ENCODE measurements at places on chromosomes 11 and 22.

GRCh38 chr22:25494774-25495173 is 69.7 kb upstream of the GRK3 start:
- H3K4me3 ChIP-seq = no peak overlapping the region
- no peak for DNase-seq
- no peak overlapping the region for H3K27ac ChIP-seq
- H3K36me3 ChIP-seq = no peaks in the 10 kb centered on the region

- H3K27me3 ChIP-seq = peaks cover 13% of the 10 kb centered on the region
- no peak overlapping the region for H3K27ac ChIP-seq
- DNase-seq = no peak
Measured at GRCh38 chr11:84780689-84781293, 846.4 kb downstream of the DLG2 start.

DNA sequence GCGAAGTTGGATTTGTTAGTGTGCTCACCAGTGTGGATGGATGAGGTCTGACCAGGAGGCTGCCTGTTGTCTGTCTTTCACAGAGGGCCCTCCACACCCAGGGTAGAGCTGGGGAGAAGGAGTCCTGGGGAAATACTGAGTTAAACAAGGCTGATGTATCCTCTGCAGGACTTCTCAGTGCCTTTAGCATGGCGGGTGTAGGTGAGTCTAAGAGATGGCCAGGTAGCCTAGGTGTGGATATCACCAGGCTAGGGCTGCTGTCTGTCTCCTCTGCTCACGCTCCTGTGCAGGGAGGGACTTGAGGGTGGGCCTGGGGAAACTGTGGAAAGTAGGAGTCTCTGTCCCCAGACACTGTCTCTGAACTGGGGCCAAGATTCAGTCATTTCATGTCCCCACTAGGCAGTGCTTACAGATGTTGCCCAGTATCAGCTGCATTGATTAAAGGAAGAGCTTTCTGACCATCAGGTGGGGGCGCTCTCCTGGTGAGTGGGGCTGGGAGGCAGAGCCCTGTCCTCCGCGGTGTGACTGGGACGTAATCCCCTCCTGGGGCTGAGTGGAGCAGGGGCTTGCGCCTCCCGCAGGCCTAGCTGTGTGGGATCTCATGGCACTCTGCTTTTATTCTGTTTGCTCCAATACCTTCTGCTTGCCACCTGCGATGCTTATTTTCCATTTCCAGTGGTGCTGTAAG is 35.5 kb upstream of the CCDC188 start:
- no peak for DNase-seq
- no peak overlapping the region for H3K4me3 ChIP-seq
- H3K4me1 ChIP-seq = no peaks in the 10 kb centered on the region

DNA sequence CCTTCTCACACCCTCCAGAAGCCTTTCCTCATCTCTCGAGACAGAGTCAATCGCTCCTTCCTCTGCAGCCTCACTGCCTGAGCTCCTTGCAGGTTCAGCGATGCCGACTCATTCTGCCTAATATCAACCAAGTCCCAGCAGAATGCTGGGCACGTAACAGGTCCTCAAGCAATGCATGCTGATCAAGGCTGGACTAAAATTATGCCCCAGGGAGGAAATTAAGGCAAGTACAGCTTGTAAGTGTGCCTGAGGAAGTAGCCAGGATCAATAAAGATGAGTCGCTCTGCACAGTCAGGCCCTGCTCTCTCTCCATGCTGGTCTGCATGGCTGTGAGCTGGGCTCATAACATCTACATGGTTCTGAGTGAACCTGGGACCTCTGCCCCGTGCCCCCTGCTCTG is 25.6 kb upstream of the NRIP3 start:
- no peak overlapping the region for H3K27ac ChIP-seq
- H3K36me3 ChIP-seq = no peaks in the 10 kb centered on the region
- H3K4me1 ChIP-seq = no peaks in the 10 kb centered on the region
- H3K27me3 ChIP-seq = peaks cover 47% of the 10 kb centered on the region
- no peak for DNase-seq

DNA sequence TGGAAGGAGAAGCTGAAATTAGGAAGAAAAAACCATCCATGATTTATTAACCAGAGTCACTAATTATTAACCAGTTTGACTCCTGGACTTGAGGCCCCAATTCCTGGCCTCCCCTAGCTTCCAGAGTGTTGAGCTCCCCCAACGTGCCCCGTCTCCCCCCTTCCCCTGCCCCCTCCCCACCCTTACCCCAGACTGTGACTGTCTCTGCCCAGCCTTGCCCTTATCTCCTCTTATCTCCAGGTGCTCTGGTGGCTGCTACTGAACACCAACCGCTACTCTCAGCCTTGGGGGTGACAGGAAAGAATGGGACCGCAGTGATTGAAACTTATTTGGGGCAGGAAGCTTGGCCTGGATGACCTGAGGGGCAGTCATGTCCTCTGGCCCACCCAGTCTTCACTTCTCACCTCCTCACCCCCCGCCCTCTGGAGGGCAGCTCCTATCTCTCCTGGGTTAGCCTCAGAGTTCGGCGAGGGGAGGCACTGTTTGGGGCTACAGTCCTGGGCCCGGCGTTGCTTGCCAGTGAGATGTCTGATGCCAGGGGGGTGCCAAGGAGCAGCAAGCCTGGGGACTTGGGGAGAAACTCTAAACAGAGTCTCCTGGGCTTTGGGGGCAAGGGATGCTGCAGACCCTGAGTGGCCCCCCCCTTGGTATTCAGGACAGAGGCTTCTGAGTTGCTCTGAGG is 15.5 kb downstream of the NECTIN1 start:
- peaks cover 17% of the 10 kb centered on the region for H3K4me1 ChIP-seq
- H3K27me3 ChIP-seq = no peaks in the 10 kb centered on the region
- no peak overlapping the region for H3K27ac ChIP-seq
- no peak overlapping the region for H3K4me3 ChIP-seq
- DNase-seq = no peak

GRCh38 chr22:43017525-43018460 is 2.8 kb upstream of the PACSIN2 start:
- no peak for DNase-seq
- H3K4me1 ChIP-seq = peaks cover 28% of the 10 kb centered on the region
- H3K27me3 ChIP-seq = no peaks in the 10 kb centered on the region
- H3K4me3 ChIP-seq = no peak overlapping the region
- H3K36me3 ChIP-seq = peaks cover 39% of the 10 kb centered on the region
- H3K27ac ChIP-seq = peak overlapping the region; percentile 29

DNA sequence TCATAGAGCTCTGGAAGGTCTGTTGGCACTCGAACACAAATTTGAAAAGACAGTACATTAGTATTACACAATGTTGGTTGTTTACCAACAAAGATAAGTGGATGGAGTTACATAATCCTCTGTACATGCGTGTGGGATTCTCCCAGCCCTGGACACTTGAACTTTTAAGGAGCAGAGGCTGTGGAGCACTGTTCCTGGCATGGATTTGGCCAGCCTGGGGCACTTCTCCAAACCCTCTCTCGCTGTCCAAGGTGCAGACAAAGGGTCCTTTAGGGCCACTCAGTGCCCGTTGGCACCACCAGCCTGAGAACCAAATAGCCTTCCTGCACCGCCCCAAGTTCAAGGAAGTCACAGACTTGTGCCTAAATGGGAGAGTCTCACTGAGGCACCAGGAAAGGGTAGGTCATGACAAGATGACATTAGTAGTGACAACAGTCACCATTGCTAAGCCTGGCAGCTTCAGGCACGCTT is 1.6 kb upstream of the ANO1 start:
- no peak overlapping the region for H3K27ac ChIP-seq
- H3K36me3 ChIP-seq = no peaks in the 10 kb centered on the region
- DNase-seq = no peak

DNA sequence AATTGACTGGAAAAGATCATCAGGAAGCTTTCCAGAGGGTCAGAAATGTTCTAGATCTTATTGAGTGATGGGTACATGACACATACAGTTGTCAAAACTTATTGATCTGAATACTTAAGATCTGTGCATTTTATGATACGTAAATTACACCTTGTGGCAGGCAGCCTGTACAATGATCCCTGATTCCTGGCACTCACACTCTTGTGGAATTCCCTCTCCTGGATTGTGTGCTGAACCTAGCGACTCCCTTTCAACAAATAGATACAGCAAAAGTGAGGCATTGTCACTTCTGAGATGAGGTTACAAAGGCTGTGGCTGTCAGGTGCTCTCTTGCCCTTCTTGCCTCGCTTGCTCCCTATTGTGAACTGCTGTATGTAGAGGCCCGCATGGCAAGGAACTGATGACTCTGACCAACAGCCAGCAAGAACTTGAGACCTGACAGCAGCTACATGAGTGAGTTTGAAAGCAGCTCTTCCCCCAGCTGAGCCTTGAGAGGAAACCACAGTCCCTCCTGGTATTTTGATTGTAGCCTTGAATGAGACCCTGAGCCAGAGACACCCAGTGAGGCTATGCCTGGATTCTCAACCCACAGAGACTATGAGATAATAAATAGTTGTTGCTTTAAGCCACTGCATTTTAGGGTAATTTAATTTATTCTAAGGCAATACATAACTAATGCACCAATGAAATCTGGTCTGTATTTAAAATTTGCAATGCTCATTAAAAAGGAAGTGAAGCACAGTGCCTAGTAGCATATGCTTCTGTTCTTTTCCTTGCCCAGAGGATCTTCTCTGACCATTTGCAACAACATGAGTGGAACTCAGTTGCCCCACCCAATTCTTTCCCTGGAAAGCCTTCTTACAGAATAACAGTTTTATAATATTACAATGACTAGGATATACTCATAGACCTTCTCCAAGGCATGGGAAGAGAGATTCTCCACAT is 60.5 kb upstream of the IZUMO1R start:
- no peak for DNase-seq
- H3K27ac ChIP-seq = no peak overlapping the region
- H3K4me1 ChIP-seq = no peaks in the 10 kb centered on the region
- H3K36me3 ChIP-seq = no peaks in the 10 kb centered on the region
- no peak overlapping the region for H3K4me3 ChIP-seq

DNA sequence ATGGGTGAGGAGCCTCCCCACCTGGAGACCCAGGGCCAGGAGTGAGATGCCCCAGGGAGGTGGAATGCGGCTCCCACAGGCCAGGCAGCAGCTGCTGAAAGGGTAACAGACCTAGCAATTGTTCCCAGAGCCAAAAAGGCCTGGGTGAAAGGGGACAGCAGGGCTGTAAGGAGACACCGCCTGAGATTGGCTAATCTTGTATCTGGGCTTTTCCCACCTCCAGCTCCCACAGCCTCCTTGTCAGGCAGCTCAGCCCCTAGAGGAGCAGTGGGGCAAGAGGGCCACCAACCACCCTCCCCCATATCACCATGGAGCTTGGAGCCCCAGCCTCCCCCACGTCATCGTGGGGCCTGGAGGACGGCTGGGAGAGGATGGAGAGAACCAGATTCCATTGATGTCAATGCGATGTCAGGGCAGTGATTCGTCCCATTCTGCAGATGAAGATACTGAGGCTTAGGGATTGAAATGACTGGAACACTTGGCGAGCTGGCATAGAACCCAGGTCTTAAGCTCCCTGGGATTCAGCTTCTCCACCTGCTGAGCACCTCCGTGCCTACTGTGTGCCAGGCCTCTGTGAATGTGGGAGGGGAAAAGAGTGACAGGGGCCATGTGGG is 2.9 kb upstream of the MGAT3 start:
- peak; percentile 17 for DNase-seq
- H3K4me3 ChIP-seq = no peak overlapping the region
- no peaks in the 10 kb centered on the region for H3K36me3 ChIP-seq
- H3K4me1 ChIP-seq = peaks cover 31% of the 10 kb centered on the region

DNA sequence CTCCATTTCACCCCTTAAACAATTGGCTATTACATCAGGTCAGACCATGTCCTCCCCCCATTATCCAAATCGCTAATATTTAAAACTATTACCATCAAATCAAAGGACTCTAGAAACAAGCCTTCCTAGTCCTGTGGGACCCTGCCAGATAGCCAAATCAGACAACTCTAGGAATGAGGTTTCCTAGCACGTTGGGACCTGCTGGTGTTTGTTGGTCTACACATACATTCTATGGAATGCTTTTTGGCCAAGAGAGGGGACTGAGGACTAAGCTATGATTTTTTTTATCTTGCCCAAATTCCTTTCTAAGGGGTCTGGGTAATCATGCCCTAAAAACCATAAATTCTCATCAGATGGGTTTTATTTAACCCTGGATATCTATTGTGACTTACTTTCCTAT is 14.1 kb upstream of the SELENOH start:
- DNase-seq = no peak
- H3K27ac ChIP-seq = no peak overlapping the region
- H3K27me3 ChIP-seq = no peaks in the 10 kb centered on the region
- no peak overlapping the region for H3K4me3 ChIP-seq

DNA sequence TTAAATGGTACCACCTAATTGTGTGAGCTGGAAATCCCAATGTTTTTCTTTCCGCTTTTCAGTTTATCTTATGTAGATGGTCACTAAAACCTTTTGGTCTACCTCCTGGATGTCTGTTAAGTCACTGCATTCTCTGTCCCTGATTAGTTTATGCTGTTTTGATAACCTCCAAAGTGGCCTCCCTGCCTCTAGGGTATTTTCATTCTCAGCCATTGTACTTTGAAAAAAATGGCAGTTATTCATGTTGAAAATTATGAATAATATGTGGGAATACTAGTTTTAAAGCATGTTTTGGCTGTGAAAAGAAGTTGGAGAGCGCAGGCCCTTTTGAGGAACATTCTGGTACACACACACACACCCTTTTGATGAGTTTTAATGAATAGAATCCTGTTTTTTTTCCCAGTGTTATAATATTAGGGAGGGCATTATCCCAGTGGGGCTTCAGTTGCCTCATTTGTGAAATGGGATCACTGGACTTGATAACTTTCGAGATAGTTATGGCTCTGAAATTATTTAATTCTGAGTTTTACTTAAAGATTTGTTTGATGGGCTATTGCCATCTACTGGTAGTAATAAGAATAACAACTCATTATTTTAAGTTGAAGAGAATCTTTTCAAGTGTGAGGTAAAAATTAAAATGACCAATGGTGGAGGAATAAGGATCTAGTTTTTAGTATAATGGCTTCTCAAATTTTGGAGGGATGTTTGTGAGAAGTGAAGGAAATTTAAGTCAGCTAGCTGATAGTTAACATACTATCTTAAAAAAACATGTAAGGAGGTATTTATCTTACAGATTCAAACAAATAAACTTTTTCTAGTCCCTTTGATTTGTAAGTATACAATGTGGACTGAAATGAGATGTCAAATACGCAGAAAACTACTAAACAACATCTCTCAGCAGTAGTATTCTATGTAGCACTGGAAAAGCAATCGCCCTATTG is 3.9 kb downstream of the FDX1 start:
- no peak for DNase-seq
- peaks cover 20% of the 10 kb centered on the region for H3K4me1 ChIP-seq
- H3K36me3 ChIP-seq = peaks cover 25% of the 10 kb centered on the region
- H3K27ac ChIP-seq = peak overlapping the region; percentile 66
- H3K27me3 ChIP-seq = no peaks in the 10 kb centered on the region
